A673 (cell line): ENCODE measurements at places on chromosomes 3 and 15.
A peak's percentile ranks its signal among the peaks of the same experiment; 100 is the strongest.

- DNase-seq: no peak
Observed at GRCh38 chr15:87620393-87620792, 636.1 kb downstream of the NTRK3 start.

- DNase-seq: no peak
Observed at GRCh38 chr15:31255176-31255510, 71.5 kb upstream of the KLF13 start.

DNA sequence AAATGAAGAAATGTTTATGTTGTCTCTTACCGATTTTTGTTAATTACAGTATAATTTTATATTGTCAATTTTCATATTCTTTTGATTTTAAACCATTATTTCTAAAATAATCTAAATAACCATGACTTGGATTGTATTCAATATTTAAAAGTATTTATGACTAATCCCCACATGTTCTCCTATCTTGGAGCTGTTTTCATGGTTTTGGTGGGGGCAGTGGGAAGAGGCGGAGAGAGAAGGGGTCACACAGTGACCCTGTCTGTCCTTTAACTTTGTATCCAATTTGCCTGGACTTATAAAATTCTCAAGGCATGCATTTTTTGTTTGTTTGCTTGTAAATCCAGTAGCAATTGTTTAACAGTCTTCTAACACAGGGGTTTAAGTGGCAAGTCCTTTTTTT is 407.4 kb downstream of the NTRK3 start:
- DNase-seq: no peak

DNA sequence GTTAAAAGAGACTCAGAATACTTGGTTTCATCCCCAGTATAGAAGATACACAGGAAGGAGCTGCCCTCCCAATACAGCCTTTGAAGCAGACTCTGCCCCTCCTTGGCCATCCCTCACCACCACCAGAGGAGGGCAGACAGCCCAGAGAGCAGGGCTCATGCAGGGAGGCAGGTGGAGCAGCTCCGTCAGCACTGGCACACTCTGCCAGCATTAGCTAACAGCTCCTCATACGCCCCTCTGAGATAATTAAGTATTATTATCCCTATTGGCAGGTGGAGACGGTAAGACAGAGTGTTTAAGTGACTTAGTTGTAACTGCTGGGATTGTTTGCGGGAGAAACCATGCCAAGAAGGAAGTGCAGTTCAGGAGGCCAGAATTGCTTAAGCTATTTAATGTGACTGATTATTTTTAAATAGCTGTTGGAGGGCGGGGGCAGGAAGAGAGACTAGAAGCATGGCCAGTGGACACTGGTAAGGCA is 434.0 kb downstream of the EPHB1 start:
- peak; percentile 10 for DNase-seq

GRCh38 chr15:42110367-42110766 is 16.0 kb upstream of the PLA2G4D start:
- no peak for DNase-seq

DNA sequence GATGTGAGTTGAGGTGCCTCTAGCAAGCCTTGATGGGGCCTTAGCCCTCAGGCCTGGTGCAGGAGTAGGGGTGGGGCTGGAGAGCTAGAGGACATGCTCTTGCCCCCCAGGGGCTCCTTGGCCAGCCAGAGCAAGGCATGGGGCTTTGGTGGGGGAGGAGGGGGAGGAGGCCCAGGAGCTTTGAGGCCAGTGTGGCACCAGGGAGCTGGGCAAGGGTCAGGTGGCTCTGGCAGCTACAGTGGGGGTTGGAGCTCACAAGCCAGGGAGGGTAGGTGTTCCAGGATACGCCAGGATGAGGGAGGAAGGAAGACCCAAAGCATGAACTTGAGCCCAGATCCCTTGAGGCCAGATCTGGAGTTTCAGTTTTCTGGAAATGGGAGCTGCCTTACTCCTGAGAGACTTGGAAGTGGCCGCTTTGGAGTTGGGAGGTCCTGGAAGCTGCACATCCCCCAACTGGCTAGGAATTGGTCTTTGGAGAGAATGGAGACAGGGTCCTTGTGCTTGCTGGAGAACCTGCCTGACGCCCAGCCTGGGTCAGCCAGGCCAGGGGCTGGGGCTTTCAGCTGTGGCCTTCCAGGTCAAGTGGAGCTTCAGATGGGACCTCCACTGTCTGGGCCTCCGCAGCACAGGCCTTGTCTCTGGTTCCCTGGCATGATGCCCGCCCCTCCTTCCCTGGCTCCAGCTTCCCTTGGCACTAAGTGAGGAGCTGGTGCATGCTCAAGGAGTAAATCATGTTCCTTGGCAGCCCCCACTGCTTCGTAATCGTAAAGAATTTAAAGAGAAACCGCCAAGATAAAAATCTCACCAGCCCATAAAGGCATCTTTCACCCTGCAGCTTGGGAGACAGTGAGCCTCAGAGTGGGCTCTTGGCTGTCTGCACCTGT is 8.7 kb downstream of the SEMA3F start:
- DNase-seq: peak; percentile 70

DNA sequence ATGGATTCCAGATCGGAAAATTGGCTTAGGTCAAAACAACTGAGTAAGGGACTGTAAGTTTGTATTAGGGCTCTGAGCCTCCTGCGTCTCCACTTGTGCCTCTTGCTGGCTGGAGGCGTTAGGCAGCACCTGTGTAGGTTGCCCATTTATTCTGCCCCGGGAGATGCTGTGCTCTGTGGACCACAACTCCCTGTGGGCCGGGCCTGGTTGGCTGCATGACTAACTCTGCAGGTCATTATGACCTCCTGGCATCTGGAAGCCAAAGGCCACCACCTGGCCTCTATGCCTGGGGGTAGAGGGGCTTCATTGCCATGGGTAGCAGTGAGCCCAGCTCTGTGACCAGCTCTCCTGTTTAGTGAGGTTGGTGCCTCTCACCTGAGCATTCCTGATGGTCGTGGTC is 36.0 kb upstream of the BDH1 start:
- DNase-seq: no peak

DNA sequence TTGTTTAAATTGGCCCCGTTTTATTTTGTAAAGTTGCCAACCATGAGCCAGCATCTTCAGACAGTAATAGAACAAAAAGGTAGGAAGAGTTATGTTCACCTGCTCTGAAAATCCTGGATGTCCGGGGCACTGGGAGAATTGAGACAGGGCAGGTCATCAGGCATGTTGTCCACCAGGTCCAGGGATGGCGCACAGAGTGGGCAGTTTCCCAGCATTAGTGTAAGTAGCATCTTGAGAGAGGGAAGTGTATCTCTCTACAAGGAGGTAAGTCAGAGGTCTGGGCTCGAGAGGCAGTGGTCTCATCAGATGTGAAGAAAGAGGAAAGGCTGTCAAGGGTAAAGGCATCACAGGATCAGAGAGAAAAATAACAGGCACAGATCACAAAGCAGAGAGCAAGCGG is 339.4 kb downstream of the CLSTN2 start:
- no peak for DNase-seq

DNA sequence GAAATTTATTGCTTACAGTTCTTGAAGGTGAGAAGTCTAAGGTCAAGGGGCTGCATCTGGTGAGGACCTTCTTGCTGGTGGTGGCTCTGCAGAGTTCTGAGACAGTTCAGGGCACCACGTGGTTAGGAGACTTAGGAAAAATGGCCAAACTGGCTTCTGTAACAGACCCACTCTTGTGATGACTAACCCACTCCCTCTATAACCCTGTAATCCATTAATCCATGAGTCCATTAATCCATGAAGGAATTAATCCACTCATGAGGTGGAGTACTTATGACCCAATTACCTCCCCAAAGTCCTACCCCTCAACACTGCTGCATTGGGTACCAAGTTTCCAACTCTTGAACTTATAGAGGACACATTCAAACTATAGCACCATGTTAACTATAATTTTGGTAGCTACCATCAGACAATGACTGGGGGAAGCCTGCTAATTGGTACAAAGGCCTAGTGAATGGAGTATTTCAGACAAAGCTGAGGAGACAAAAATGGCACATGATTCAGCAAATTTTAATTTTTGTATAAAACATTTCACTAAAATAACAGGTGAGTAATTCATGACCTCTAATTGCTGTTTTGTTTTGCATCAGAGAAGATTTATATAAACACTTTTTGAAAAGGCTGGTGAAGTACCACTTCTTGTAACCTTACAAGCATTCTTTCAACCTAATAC is 374.1 kb upstream of the TBL1XR1 start:
- DNase-seq: no peak

- no peak for DNase-seq
Observed at GRCh38 chr15:100171411-100171810, 170.4 kb downstream of the ADAMTS17 start.

DNA sequence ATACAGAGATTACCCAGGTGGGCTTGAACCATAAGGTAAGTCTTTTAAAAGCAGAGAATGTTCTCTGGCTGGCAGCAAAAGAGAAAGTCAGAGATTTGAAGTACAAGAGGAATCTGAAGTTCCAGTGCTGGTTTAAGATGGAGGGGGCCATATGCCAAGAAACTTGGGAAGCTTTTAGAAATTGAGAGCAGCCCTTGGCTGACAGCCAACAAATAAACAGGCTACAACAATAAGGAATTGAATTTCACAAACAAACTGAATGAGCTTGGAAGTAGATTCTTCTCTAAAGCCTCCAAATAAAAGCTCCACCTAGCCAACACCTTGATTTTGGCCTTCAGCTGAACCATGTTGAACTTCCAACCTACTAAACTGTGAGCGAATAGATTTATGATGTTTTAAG is 85.7 kb downstream of the TRIM42 start:
- DNase-seq: no peak

DNA sequence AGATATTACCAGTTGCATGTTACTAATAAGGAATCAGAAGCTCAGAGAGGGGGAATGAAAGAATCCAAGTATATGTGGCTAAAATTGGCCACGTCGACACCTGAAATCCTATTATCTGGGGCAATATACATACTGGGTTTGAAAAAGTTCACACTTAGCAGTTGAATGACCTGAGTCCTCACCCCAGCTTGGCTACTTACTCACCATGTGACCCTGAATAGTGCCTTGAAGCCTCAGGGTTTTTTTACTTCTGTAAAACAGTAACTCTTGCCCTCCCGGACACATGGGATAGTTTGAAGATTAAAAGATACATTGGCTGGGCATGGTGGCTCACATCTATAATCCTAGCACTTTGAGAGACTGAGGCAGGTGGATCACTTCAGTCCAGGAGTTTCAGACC is 342.2 kb upstream of the TPRG1 start:
- no peak for DNase-seq

GRCh38 chr3:170839518-170840100 is 30.4 kb downstream of the RPL22L1 start:
- no peak for DNase-seq
